ENCODE measurements at places on chromosomes 3 and 15. TPM values are rescaled to one million over a fixed set of nuclear protein-coding genes. Genes with fewer than 3 reads are reported as not detected.

DNA sequence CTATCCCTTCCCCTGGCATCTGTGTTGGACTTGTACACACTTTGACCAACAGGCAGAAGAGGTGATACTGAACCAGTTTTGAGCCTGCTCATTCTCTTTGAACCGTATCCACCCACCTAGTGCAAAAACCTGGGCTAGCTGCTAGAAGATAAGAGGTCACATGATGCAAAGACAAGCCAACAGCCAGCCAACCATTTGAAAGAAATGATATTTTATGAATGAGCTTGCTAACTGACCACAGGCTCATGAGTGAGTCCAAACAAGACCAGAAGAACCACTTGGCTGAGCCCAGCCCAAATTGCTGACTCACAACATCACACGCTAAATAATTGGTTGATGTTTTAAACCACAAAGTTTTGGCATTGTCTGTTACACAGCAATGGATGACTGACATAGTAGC is 74.0 kb upstream of the CTNNB1 start:
- DNase-seq: no peak

GRCh38 chr15:77528290-77528967 is 104.3 kb downstream of the LINGO1 start:
- no peak for DNase-seq

GRCh38 chr15:81911022-81911971 is 134.5 kb downstream of the MEX3B start:
- DNase-seq: no peak

The C3orf85 gene
- 0.81 TPM for total RNA-seq

The TLNRD1 gene
- total RNA-seq: 13.8 TPM

- no peak for DNase-seq
These were observed 667.1 kb upstream of the NR2F2 start for GRCh38 chr15:95663156-95664100.

DNA sequence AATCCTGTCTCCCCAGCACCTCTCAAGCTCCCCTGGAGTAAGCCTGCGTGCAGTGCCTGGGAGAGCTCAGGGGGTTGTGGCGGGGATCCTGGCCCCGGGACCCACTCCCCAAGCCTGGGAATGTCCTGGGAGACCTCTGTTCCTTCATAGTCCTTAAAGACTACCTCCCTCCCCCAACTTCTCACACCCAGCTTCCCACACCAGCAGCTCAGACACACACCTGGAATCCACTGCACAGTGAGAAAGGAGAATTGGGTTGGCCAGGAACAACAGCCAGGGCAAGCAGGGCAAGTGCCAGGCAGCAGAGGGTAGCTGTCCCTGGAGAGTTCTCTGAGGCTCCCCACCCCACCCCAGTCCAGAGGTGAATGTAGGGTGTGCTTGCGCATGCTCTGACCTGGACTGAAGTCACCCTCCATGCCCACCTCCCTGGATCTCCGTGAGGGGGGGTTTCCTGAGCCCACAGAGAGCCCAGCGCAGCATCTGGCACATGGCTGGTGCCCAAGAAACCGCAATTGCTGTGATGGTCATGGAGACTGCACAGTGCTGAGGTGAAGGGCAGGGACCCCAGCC is 22.2 kb downstream of the PSTPIP1 start:
- no peak for DNase-seq

DNA sequence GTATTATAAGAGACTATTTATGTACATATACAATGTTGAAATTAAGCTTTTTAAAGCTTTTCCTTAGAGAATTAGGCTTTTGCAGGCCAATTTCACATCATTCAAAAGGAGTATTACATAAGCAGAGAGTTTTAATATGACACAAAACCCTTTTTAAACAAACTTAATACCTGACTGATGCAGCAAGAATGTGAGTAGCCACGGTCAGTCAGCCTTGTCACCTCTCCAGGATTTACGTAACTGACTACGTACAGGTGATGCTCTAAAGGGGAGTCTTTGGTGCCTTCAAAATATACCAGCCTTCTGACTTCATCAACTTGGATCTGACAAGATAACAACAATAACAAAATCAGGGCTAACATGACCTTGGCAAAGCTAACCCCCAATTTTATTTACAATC is 44.2 kb upstream of the IGDCC4 start:
- no peak for DNase-seq
